ENCODE measurements at places on chromosomes 11 and 22.

- no peak for DNase-seq
Measured at GRCh38 chr22:36753916-36754315, 22.0 kb downstream of the IFT27 start.

DNA sequence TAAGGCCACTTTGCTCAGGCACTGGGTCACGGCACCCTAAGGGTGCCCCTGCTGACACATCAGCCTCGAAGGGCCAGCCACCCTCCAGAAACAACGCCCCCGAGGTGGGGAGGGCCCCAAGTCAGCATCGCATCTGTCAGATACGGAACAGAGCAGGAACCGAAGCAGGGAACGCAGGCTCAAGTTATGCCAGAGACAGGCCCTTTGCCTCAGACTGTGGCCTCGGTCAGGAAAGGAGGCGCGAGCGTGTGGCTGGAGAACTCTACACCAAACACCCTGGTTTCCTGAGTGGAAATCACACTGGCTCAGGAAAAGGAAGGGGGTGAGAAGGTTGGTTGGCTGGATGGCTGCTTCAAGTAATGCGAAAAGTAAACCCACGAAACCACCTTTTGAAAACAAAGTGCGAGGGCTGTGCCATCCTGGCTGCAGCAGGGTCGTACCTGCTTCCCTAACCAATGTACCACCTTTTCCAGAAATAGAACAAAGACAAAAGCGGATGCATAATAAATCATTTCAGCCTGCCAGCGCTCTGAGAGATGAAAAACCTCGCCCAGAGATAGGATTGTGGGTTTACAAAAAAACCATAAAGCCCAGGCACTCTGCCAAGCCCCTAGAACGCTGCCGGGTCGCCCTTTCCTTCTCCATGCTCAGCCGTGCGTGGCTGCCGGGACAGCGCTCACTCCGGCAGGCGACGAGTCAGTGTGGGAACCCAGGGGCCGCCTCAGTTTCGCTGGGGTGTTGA is 38.6 kb downstream of the TRMU start:
- no peak for DNase-seq

DNA sequence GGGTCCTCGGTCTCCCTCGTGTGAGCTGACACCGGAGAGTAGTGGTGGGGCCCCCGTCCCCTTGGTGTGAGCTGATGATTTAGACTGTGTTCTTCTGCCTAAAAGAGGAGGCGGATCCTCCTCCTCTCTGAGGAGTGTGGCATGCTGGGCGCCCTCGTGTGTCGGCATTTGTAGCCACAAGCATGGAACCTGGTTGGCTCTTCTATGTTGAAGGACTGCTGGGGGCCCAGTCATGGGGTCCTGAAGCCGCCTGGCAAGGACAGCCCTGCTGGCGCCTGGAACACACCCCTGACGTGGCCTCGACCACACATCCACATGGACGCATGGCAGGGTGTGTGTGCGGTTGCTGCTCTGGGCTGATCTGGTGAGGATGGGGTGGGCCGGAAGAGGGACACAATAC is 50.2 kb downstream of the AP2A2 start:
- DNase-seq: no peak

DNA sequence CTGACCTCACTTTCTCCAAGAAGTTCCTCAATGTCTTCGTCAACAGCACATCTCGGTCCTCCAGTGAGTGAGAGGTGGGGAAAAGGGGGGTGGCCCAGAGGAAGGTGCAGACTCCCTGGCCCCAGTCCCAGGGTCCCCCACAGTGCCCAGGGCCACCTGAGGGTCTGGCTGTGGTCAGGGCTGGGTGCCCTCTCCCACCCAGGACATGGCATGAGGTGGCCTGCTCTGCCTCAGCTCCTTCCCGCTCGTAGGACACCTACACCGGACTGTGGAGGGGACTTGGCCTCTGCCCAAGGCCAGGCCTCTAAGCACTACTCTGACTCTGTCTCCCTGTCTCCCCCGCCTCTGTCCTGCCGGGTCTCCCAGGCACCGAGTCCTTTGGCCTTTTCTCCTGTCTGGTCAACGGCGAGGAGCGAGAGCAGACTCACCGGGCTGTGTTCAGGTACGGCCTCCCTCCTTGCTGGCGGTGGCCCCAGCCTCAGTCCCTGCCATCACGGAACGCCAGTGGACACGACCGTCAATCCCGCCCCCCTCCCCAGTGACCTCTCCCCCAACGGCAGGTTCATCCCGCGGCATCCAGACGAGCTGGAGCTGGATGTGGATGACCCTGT is 4.5 kb downstream of the MAPK8IP2 start:
- no peak for DNase-seq

Data from esophagus squamous epithelium (tissue), 5 donors.